Activated T-helper 1 cell treated with anti-CD3 and anti-CD28 coated beads, Interleukin-12 subunit alpha, Interleukin-12 subunit beta, Interleukin-2, Interleukin-4 antibody, amounts not matched to agents 30 ng/mL and 10 ng/mL and 1 ng/mL, durations not matched to agents 14 hours and 24 hours and 36 hours (primary cell): ENCODE measurements at places on chromosomes 1 and 21.
A peak's percentile ranks its signal among the peaks of the same experiment; 100 is the strongest.

DNA sequence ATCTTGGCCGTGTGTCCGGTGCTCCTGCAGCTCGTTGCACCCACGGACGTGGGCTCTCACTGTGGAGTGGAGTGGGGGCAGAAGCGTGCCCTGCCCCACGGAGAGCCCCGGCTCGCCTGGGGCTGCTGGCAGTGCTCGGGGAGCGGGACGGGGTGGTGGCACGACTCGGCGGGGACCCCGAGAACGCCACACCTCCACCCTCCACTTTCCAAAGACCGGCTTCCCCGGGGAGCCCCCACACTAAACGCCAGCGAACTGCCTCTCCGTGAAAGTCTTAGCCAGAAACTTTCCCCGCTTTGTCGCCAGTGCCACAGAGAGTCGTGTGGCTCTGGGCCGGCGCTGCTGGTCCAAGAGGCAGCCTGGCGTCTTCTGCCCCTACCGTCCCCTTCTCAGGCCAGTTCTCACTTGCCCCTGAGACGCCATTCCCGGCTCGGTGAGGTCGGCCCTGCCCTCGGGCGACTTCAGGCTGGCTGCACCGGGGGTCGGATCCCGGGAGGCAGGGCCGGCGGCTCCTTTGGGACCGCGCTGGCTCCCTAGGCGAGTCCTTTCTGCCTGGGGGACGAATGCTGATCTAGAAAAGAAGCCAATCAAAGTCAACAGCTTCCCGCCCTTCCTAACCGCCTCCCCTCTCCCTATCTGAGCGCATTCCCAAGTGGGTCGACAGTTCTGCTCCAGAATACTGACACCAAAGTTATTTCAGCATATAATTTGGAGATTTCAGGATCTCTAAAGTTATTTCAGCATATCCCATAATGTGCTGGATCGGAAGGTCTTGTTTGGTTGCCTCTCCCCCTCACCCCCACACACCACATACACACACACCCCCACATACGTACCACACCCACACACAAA, 2.6 kb upstream of the SAMD13 start:
- DNase-seq = no peak

DNA sequence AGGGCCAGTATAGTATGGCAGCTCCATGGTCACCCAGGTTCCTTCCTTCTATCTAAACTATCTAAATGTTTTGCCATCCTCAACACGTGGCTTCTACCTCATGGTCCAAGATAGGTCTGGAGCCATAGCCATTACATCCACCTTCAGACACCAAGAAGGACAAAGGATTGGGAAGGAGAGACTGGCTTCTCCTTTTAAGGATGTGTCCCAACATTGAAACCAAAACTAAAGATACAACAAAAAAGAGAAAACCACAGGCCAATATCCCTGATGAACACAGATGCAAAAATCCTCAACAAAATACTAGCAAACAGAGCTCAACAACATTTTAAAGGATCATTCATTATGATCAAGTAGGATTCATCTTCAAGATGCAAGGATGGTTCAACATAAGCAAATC, 24.8 kb downstream of the HSD11B1 start:
- no peak for DNase-seq

DNA sequence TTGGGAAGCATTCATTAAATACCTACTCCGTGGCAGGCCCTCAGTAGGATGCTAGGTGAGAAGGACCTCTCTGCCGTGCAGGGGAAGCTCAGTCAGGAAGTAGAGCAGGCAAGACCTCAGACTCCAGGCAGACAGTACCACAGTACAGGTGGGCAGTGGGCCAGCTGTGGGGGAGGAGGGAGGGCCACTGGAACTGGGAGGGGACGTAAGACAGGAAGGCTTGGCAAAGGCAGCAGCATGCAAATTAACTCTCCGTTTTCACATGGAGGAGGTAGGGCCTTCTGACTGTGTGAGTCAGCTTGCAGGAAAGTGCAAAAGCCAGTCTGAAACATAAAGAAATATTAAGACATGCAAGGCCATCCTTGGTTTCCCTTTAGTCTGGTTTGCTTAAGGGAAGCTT, 157.7 kb downstream of the TRIM33 start:
- no peak for DNase-seq

DNA sequence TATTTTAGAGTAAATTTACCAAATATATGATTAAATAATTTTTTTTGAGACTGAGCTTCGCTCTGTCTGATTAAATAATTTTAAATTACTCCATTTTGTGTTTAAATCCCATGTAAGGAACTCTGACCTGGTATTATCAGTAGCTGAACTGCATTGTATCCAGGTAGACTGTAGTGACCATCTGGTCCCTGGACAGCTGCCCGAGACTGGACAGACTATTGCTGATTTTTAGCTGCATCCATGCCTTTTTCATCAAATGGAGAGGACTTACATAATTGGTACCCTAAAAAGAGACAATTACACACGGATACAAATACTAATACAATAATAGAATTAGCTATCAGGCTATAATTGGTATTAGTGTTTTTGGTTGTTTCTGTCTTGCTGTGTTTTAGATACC, 20.6 kb downstream of the OLFM3 start:
- DNase-seq = no peak

DNA sequence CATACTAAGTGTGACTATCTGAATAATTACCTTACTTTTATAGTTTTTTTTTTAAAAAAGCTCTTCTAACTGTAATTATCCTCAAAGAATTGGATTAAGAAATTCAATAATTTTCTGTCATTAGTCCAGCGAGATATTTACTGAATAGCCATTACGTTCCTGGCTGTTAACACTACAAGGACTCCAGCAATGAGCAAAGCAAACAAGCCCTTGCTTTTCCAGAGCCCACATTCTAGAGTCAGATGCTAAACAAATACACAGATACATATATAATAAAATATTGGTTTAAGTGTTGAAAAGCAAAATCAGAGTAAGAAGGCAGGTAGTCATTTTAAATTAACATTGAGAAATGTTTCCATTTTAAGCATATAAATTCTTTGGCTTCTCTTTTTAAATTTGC, 118.4 kb downstream of the ATF6 start:
- DNase-seq = no peak

- DNase-seq = no peak
These were observed 10.1 kb downstream of the VAV3 start for GRCh38 chr1:107954719-107955415.

GRCh38 chr1:44336668-44337067, 18.4 kb downstream of the ERI3 start:
- DNase-seq = no peak

GRCh38 chr1:241636291-241636690, 3.9 kb downstream of the CHML start:
- no peak for DNase-seq

DNA sequence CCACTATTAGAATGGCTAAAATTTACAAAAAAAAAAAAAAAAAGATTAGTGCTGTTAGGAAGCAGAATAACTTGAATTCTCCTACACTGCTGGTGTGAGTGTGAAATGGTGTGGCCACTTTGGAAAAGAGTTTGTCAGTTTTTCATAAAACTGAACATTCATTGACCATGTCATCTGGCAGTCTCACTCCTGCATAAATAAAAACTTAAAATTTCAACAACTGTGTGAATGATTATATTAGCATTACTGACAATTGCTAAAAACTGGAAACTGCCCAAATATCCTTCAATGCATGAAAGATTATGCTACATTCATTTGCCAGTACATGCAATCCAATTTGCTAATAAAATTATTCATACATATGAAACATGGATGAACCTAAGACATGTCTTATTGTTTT, 570.9 kb downstream of the NEGR1 start:
- DNase-seq = no peak

GRCh38 chr1:216902669-216903381, 179.6 kb upstream of the ESRRG start:
- no peak for DNase-seq

GRCh38 chr1:53206735-53207379, 10.2 kb downstream of the CPT2 start:
- DNase-seq = no peak

DNA sequence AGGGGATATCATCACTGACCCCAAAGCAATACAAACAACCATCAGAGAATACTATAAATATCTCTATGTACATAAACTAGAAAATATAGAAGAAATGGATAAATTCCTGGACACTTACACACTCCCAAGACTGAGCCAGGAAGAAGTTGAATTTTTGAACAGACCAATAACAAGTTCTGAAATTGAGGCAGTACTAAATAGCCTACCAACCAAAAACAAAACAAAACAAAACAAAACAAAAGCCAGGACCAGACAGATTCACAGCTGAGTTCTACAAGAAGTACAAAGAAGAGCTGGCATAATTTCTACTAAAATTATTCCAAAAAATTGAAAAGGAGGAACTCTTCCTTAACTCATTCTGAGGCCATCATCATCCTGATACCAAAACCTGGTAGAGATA, 18.5 kb downstream of the CD84 start:
- DNase-seq = no peak

- no peak for DNase-seq
These were observed 38.9 kb upstream of the C1orf185 start for GRCh38 chr1:51063121-51063520.

DNA sequence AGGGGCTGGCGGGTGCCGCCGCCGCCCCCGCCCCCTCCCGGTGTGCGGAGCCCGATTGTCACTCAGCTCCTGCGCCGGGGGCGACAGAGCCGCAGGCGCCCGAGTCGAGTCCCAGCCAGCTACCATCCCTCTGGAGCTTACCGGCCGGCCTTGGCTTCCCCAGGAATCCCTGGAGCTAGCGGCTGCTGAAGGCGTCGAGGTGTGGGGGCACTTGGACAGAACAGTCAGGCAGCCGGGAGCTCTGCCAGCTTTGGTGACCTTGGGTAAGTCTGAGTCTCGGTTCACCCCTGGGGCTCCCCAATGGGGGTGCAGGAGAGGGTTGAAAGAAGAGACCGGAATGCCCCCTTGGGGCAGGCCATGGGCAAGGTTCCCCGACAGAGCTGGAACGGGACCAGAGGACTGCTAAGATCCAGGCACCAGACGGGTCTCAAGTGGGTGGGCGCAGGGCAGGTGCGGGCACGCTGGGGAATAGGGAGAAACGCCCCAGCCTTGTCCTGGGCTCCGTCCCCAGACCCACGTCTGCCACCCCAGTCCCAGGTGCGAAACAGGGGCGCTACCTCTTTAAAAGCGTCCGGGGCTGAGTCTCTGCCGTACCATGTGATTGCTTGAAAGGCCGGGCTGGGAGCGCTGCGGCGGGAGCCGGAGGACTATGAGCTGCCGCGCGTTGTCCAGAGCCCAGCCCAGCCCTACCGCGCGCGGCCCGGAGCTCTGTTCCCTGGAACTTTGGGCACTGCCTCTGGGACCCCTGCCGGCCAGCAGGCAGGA, at the start of gene ADORA1:
ADORA1 (plus strand) TSS at position 61 of the 765 bp plus-strand sequence. CDS start 1,116 bp downstream, outside the sequence.
- no peak for DNase-seq

DNA sequence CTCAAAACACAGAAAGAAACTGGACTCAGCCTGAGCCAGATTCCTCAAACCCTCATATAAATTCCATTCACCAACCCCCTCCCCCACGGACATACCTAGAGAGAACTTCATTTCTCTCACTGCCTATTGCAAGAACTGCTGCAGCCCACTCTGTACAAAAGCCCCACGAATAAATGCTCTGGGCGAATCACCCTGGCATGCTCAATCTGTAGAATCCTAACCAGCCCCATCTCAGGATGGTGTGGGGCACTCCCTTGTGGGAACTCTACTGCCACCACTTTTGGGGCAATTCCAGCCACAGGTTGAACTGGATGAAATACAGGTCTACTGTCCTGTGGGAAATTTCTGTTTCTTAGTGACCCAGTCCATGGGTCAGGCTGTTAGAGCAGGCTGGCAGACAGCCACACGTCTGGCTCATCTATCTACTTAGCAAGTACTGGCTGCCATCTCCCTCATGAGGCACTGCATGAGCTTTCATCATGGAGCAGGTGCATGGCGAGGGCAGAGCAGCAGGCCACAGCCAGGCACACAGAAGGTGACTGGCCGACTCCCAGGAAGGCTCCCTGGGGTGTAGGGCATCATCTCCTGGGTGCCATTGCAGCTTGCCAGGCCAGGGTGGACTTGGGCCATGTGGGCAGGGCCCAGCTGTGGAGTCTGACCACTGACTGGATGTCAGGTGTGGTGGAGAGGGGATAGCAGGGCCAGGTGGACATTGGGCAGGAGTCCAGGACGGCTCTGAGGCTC, 1.6 kb upstream of the C1orf35 start:
- no peak for DNase-seq

- DNase-seq = no peak
These were observed 18.0 kb downstream of the SSX2IP start for GRCh38 chr1:84672080-84672854.

GRCh38 chr1:156643778-156644092, 1.8 kb downstream of the BCAN start:
- DNase-seq = peak; percentile 46

DNA sequence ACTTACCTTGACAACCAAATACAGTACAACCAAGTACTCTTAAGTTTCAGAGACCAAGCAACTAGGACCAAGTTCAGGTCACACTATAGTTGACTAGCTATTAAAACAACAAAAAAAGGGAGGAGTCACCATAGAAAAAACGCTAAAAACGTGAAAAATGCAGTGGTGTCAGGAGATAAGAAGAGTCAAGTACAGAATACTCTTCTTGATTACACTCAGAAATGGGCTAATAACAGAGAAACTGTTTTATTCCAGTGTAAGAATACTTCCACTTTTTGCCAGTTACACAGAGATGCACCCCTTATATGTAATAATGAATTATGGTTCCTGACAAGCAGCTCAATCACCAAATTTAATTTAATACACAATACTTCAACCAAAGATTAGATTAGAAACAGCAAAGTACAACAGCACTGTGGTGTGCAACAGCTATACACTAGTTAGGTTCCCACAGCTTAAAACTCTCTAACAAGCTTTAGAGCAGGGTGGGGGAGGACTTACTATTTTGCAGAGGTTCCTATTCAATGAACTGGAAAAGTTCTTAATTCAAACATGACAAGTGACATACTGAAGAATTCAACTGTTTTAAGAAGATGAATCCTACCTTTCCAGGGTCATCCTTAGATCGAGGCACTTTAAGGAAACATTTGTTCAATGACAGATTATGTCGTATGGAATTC, 70.4 kb downstream of the FOXJ3 start:
- DNase-seq = no peak

DNA sequence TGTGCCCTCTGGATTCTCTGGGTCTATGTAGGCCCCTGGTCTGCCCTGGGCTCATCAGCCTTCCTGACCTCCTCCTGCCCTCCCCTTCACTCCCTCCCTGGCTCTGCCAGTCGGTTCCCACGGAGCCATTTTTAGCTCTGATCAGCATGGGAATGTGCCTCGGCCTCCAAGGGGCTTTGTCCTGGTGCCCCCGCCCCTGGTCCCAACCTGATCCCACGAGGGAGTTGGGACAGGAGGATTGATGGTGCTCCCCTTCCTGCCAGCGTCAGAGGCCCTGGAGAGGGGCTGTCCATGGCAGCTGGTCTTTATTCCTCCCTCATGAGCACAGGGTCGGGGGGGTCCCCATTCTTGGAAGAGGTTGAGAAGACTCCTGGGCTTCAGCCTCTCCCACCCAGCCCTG, 24.9 kb downstream of the ETNK2 start:
- no peak for DNase-seq

DNA sequence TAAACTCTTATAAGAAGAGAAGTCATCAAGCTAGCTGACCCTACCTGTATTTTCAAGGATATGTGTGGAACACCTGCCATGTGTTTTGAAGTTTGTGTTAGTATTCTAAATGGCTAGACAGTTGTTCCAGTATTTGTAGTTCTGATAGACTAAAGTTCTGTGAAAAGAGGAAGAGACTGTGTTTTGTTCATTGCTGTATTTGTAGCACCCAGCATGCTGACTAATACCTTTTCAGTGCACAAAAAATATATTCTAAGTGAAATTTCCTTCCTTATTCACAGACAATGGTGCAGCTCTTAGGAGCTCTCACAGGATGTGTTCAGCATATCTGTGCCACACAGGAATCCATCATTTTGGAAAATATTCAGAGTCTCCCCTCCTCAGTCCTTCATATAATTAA, 8.2 kb upstream of the METTL18 start:
- DNase-seq = no peak

- no peak for DNase-seq
These were observed 17.1 kb downstream of the NUDC start for GRCh38 chr1:26938659-26939025.
